NCI-H1092 (cell line): ENCODE measurements at places on chromosomes 12 and 14.

GRCh38 chr12:2311020-2311778, 258.4 kb downstream of the CACNA1C start:
- no peak for DNase-seq

DNA sequence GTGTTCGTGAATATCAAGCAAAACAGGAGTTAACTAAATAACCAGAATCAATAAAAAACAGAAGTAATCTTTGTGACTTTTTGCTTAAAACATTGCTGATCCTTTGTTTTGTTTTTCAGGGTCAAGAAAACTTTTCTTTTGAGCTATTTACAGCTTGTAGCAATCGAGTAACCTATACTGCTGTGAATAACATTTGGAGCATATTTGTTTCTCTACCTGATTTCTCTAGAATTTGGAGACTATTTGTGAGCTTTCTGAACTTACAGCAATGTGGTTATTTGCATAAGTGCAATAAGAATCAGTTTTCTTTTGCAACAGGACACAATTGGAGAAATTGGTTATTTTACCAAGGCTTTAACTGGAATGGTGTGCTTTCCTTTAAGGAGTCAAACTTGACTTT, 7.3 kb upstream of the ETNK1 start:
- DNase-seq = no peak

GRCh38 chr14:102699416-102700110, 77.7 kb upstream of the TRAF3 start:
- DNase-seq = no peak

- peak; percentile 84 for DNase-seq
Measured at GRCh38 chr12:115697340-115697739, 580.2 kb downstream of the MED13L start.

DNA sequence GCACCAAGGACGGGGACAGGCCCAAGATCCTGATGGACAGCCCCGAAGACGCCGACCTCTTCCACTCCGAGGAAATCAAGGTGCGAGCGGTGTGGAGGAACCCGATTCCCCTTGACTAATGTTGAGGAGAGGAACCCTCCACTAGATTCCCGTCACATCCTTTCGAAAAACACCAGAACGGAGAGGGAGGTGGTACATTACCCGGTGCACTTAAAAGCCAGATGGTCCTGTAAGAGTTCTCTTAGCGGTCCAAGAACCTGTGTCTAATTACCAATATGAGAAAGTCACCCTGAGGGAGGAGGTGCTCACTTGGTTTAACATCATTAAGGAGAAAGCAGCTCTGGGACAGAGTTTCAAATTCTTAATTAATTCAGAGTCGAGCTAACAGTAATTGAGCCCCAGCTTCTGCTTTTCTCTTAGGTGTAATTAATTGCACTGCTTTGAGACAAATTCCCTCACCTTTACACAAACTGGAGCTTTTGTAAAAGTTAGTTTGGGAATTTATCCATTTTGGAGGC, 450 bp downstream of the PRKAB1 start:
- no peak for DNase-seq

GRCh38 chr12:81081726-81082125, 3.8 kb downstream of the ACSS3 start:
- DNase-seq = no peak

GRCh38 chr12:44774815-44775411, 101.2 kb downstream of the NELL2 start:
- DNase-seq = no peak

GRCh38 chr12:49936925-49937324, 13.6 kb upstream of the AQP2 start:
- DNase-seq = no peak

- DNase-seq = no peak
Measured at GRCh38 chr12:49261721-49262120, 3.2 kb upstream of the TUBA1C start.

- no peak for DNase-seq
Measured at GRCh38 chr12:108837239-108837638, 20.1 kb downstream of the SSH1 start.

GRCh38 chr12:91381309-91381804, 198.7 kb upstream of the DCN start:
- DNase-seq = no peak

- DNase-seq = no peak
Measured at GRCh38 chr12:18332173-18332572, 70.9 kb downstream of the PIK3C2G start.

GRCh38 chr12:30932881-30933280, 6.3 kb downstream of the TSPAN11 start:
- DNase-seq = no peak

DNA sequence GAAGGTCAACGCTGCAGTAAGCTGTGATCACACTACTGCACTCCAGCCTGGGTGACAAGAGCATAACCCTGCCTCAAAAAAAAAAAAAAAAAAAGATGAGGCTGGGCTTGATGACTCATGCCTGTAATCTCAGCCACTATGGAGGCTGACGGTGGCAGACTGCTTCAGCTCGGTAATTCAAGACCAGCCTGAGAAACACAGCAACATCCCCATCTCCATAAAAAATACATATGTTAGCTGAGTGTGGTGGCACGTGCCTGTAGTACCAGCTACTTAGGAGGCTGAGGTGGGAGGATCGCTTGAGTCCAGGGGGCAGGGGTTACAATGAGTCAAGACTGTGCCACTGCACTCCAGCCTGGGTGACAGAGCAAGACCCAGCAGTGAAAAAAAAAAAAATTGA, 50.4 kb downstream of the GXYLT1 start:
- DNase-seq = no peak

DNA sequence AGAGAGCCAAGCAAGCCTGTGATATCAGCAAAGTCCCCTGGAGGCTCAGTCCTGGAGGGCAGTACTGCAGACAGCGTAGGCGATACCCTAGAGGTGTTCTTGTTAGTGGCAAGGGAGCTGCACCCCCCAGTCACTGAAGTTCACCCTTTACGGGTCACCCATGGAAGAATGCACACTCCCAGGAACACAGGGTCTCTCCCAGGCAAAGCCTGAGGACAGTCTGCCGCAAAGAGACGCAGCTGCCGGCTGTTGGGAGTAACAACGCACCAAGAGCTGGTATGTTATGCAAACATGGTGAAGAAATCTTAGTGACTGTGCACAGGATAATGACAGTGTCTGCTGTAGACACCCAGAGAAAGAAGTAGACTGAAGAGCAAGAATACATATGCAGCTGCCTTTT, 43.5 kb upstream of the NOS1 start:
- no peak for DNase-seq

- DNase-seq = no peak
Measured at GRCh38 chr12:6358881-6359280, 16.5 kb downstream of the SCNN1A start.

GRCh38 chr14:57704763-57705162, 161.1 kb downstream of the SLC35F4 start:
- no peak for DNase-seq

- DNase-seq = no peak
Measured at GRCh38 chr12:15193946-15194345, 27.3 kb downstream of the RERG start.

GRCh38 chr12:84807249-84807648, 105.3 kb downstream of the SLC6A15 start:
- no peak for DNase-seq

DNA sequence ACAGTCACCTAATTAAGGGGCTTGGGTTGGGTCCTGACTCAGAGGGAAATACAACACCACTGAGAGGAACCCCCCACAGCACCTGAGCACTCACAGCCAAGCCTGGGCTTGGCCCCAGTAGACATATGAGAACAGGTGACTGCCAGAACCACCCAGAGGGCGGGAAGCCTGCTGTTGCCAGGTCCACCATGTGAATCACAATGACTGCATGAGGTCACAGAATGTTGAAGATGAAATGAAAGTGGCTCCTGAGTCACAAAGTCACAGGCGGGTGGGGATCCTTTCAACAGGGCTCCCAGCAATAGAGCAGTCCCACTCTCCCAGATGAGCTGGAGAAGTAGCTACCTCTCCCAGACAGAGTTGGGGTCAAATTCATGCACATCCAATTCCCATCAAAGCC, at the start of gene LRRC74A:
Gene LRRC74A, plus strand, starts transcription at position 287 of the 400 bp plus-strand sequence. CDS start 290 bp downstream, outside the sequence.
- DNase-seq = no peak

GRCh38 chr12:15767301-15767700, 21.9 kb downstream of the EPS8 start:
- DNase-seq = no peak

GRCh38 chr12:153080-153746, 60.7 kb downstream of the SLC6A12 start:
- peak; percentile 62 for DNase-seq

DNA sequence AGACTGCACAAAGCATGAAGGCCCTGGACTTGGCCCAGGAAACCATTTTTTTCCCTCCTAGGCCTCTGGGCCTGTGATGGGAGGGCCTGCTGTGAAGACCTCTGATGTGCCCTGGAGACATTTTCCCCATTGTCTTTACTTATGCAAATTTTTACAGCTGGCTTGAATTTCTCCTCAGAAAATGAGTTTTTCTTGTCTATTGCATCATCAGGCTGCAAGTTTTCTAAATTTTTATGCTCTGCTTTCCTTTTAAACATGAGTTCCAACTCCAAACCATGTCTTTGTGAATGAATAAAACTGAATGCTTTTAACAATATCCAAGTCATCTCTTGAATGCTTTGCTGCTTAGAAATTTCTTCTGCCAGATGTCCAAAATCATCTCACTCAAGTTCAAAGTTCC, 43.7 kb upstream of the TRHDE start:
- DNase-seq = no peak

GRCh38 chr12:57151741-57152630, 4.6 kb upstream of the LRP1-AS start:
- no peak for DNase-seq

- DNase-seq = no peak
Measured at GRCh38 chr12:110252716-110253115, 28.3 kb upstream of the ATP2A2 start.

- peak; percentile 4 for DNase-seq
Measured at GRCh38 chr12:23221066-23221465, 596.1 kb downstream of the ETNK1 start.

DNA sequence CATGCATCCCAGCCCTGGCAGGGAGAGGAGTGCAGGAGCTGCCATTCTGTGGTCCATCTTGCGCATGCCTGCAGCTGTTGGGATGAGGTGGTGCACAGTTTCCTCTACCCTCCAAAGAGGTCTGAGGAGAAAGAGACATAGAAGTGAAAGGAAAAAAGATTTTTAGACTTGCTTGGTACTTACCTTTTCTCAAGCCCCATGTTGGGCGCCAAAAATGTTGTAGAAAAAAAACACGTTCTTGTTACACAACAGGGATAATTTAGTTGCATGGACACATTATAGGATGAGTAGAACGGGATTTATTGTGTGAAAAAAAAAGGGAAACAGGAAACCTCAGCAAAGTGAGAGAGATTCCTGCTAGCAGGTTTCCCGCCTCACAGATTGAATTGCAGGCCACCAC, 244.4 kb upstream of the GARIN2 start:
- DNase-seq = no peak

GRCh38 chr14:41285186-41285748, 321.4 kb upstream of the LRFN5 start:
- peak; percentile 4 for DNase-seq

- DNase-seq = no peak
Measured at GRCh38 chr12:109702111-109702841, 11.3 kb upstream of the FAM222A start.

DNA sequence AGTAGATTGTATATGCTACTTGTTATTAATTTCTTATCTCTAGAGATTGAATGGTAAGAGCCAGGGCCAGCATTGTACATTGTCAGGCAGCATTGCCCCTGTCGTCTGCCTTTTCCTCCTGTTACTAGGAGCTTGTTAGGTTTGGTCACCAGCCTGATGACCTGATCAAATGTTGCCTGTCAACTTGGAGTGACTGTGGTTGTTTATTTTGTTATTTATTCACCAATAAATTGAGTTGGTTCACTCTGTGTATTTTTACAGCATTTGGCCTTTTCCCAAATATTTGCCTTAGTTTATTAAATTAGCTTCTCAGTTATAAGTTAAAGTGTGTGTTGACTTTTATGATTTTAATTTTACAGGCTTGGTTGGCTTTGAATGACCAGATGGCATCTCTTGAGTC, 88.4 kb downstream of the PRKCH start:
- DNase-seq = peak; percentile 14

- DNase-seq = no peak
Measured at GRCh38 chr14:99357916-99358390, 86.0 kb upstream of the BCL11B start.

DNA sequence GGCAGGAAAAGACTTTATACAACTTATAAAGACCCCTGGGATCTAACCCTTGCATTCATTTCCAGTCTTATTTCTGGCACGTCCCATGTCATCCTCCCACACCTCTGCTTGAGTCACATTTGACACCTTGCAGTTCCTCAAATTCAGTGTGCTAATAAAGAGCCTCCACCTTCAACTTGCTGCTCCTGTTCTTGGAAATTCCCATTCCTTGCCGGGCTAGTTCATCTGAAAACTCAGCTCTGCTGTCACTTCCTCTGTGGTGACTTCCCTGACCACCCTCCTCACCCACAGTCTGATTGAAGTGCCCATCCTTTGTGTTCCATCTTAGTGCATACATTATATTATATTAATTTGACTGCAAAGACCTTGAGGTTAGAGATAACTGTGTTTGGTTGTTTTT, 37.4 kb upstream of the PSMA6 start:
- DNase-seq = no peak

GRCh38 chr14:29636870-29637269, 290.8 kb downstream of the PRKD1 start:
- DNase-seq = peak; percentile 15

DNA sequence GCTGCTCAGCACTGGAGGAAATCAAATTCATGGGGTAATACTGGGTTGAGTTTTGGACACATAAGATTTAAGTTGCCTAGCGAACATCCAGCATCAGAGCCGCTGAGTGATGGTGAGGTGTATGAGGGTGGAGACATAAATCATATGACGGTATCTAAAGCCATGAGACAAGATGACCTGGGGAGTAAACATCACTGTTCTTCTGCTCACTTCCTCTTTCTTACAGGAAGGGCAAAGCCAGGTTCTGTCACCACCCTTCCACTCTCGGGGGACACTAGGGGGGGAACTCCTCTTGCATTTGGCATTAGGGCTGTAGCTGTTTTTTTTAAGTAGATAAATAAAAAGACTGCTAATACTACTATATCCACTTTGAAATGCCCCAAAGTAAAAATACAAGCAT, 24.0 kb downstream of the PRDM4 start:
- DNase-seq = no peak

DNA sequence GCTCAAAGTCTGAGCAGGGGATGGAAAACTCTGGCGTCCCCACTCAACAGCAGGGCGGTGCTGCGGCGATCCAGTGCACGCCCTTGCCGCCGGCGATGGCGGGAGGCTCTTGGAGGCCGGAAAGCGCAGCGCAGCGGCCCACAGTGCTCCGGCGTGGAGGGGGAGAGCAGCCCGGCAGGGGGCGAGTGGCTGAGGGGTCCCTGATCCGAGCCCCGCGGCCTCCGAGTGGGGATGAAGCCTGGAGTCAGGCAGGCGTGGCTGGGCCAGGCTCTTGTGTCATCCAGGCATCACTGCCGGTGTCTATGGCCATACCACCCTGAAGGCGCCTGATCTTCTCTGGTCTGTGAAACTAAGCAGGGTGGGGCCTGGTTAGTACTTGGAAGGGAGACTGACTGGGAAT, 183.1 kb downstream of the ALG10 start:
- no peak for DNase-seq
